ENCODE measurements at places on chromosomes 6 and 20.

- DNase-seq, result no peak
These were observed 3.3 kb upstream of the PRDM1 start for GRCh38 chr6:106082735-106083398.

DNA sequence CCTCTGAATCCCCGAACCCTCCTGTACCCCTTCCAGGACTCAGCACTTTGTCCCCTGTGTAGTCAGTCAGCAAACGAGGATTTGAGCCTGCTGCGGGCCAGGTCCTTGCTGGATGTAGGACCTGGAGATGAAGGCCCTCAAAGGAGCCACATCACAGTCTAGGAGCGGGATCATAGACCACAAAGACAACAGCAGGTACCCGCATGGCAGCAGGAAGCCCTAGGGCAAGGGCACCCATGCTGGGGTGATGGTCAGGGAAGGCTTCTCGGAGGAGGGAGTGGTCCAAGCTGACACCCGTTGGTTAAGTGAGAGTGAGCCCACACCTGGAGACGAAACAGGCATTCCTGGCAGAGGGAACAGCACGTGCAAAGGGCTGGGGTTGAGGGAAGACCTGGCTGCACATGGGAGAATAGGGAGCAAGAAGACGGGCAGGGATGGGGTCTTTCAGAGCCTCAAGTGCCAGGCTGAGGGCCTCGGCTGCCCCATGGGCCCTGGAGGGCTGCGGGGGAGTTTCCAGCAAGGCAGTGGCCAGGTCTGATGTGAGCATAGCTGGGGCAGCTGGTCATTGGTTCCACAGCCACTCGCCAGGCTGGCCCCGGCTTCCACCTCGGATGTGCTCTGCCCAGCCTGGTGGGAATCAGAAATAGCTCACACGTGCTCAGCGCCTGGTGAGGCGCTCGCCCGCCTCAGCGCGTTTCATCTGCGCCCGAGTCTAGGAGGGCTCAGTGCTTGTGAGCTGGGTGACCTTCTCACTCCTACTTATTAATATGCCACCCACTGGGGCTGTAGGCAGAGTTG lies 15.0 kb downstream of the DLGAP4 start:
- DNase-seq, result no peak

GRCh38 chr6:154488802-154489437 lies 21.6 kb downstream of the CNKSR3 start:
- DNase-seq, result no peak

DNA sequence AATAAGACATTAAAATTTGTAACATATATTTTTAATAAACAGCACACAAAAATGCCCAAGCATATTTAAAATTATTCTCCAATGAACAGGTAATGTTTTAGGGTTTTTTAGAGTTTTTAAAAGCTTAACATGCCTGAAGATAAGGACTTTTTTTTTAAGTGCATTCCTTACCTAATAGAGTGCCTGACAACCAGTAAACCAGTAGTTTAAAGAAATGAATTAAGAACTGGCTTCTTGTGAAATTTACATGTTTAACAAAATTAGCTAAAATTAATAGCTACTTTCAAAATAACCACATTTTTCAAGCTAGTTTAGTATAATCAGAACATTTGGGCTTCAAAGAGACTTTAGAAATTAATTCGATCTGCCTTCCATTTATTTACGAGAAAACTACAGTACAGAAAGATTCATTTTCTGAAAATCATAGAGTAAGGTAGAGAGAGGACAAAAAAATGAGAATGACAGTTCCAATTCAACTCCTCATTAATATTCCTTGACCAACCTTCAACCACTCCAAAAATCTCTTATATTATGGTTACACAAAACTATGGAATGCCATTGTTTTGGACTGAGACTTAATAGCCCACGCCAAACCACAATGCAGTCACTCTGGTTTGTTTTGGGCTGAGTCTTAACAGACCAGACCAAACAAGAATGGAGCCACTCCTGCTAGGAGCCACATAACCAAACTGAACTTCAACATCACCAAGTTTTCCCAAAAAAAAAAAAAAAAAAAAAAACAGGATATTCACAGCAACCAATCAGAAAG lies 5.7 kb upstream of the PLN start:
- no peak for DNase-seq

- DNase-seq, result no peak
These were observed 20.4 kb upstream of the DOK5 start for GRCh38 chr20:54454982-54455381.

DNA sequence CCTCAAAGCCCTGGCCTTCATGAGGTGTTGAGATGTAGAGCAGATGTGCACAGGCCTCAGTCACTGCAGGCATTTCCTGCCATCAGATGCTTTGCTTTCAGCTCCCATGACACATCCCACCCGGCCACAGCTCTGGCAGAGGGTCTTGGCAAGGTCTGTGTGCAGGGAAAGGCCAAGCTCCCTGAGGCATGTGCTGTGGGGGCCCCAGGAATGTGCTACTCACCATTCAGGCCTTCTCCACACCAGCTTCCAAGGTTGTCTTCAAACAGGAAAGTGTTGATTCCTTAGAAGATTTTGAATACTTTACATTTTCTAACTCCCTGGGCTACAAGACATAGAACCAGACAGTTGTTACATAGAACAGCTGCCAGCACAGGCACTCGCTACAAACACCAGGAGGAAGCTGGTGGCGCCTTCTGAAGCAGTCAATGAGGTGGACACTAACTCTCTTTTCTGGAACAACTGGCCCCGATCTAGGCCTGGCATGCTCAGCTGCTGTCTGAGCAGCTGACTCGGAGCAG lies 27.8 kb downstream of the CASS4 start:
- no peak for DNase-seq

DNA sequence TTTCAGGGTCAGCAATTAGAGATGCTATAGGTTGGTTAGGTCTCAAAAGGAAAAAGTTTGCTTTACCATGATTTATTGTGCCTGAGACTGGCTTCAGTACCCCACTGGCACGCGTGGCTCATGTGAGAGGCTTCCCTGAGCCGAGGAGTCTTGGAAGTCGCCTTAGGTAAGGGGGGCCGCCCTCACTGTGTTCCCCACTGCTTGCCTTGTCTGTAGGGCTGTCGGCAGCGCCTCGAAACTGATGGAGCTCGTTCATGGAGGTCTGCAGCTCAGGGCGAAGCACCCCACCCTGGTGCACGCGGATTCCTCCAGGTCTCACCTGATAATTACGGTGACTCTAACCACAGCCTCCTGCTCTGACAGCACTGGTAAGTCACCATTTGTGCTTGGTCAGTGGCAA lies 39.2 kb downstream of the FRMD1 start:
- DNase-seq, result no peak

DNA sequence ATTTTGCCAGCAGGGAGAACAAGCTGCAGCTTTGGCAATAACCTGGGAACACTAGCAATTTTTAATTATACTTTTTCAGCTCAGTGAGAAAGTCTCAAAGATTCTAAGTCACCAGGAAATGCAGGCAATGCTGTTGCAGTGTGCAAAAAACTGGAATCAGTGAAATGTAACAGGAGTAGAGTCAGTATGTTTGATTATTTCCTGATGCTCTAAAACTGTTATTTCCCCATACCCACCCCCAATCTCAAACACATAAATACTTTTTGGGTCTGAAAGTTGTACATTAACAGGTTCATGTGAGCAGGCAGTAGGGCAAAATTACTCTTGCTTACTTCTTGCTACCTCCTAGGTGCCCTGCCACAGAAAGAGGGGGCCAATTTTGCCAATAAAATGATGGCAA lies 65.4 kb upstream of the BEND6 start:
- no peak for DNase-seq

- DNase-seq, result no peak
These were observed 24.5 kb upstream of the TCP11 start for GRCh38 chr6:35165630-35166071.

GRCh38 chr6:75493400-75494064 lies at the start of gene FILIP1:
TSS of gene FILIP1 (minus strand) at chr6:75493800. CDS start at chr6:75414972, 78,828 bp downstream.
- peak; percentile 39 for DNase-seq

DNA sequence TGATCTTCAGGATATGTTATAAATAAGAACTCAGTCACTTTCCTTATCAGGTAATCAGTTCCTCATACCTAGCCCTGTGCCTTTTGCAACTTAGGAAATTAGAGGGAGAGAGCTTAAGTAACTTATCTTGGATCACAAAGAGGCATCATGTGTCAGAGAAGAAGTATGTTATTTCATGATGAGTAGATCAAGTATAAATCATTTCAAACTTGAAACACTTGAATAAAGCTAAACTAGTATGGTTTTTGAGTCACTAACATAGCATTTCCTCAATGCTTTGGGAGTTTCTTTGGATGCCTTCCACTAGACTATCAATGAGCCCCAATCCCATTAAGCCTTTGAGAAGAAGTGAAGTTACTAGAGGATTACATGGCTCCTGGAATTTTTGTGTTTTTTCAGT lies 102.6 kb upstream of the TNFAIP3 start:
- no peak for DNase-seq

DNA sequence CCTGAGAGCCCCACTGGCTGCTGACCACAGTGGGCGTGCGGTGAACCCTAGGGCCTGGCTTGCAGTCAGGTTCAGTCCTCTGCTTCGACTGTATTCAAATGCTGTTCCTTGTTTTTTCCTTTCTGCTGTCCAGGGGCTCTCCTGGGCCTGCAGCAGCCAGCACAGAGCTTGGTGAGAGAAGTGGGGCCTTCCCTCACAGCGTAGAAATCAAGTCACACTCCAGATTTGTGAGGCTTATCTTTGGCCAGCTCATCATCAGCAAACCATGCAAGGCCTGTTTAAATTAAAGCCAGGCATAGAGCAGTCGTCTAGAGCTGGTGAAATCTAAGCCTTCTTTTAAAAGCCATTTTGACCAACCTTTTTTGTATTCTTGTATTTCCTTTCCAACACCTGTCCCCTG lies 8.4 kb downstream of the FAM120B start:
- no peak for DNase-seq

- no peak for DNase-seq
These were observed 37.6 kb upstream of the MDFI start for GRCh38 chr6:41600499-41601247.

DNA sequence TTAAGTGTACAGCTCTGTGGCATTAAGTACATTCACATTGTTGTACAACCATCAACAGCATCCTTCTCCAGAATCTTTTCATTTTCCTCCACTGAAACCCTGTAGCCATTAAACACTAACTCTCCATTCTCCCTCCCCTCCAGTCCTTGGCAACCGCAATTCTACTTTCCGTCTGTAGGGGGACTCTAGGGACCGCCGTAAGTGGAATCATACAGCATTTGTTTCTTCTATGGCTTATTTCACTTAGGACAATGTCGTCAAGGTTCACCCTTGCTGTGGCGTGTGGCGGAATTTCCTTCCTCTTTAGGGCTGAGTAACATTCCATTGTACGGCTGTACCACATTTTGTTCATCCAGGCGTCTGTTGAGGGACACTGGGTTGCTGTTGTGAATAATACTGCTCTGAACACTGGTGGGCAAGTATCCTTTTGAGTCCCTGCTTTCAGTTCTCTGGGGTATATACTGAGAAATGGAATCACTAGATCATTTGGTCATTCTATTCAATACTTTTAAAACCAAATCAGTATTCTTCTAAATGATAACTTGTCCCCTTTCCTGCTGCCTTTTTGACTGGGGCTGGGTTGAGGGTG lies 50.7 kb downstream of the PPP1R3G start:
- DNase-seq, result peak; percentile 35

GRCh38 chr6:2797564-2798031 lies 32.4 kb downstream of the WRNIP1 start:
- DNase-seq, result no peak

DNA sequence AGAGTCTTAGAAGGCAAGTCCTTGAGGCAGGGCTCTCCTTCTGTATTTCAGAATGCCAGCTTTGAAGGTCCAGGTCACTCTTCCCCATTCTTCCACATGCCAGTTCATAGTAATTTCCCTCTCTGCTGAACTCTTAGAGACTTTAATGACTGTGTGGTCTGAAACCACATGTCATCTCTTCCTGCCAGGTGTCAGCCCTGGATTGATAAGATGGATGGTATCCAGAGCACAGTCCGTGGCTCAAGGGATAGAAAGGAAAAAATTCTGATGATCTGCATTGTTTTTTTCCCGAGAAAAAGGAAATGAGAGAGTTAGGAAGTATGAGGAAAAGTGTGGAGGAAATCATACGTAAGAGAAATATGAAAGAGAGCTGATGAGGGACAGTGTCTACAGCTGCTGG lies 250.9 kb downstream of the TPBG start:
- no peak for DNase-seq

- DNase-seq, result no peak
These were observed 798 bp upstream of the SNAP91 start for GRCh38 chr6:83709748-83710050.

GRCh38 chr20:10857352-10858070 lies 183.7 kb upstream of the JAG1 start:
- DNase-seq, result no peak

DNA sequence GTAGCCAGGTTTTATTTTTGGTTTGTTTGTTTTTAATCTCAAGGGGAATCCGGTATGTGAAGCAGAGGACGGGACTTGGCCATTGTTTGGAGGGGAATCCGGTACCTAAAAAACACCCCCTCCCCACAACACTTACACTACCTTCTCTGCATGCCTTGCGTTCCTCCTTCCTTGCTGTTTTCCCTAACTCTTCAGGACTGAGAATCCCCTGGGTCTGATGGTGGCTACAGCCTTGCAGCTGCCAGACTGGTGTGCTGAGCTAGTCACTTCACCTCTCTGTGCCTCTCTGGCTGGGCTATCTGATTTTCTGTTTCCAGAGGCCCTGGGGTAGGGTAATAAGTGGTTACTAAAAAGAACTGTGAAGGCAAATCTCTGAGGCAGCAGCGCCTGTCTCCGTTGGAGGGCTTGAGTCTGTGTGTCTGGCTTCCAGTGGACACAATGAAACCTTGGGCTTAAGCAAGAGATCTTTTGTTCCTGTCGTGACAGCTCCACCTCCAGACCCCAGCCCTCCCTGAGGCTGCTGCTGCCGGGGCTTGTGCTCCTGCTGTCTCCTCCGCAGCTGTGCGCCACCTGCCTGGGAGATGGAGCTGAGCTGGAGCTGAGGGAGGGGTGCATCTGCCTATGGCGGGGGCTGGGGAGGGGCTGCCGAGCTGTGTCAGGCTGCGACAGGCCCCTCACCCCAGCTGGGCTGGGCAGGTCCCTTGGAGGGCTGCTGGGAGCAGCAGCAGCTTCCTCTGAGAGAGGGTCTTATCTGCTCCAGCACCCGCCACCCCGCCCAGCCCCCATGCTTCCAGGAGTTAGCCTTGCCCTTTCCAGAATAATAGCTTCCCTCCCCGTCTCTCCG lies 65.8 kb upstream of the CCDC167 start:
- no peak for DNase-seq

DNA sequence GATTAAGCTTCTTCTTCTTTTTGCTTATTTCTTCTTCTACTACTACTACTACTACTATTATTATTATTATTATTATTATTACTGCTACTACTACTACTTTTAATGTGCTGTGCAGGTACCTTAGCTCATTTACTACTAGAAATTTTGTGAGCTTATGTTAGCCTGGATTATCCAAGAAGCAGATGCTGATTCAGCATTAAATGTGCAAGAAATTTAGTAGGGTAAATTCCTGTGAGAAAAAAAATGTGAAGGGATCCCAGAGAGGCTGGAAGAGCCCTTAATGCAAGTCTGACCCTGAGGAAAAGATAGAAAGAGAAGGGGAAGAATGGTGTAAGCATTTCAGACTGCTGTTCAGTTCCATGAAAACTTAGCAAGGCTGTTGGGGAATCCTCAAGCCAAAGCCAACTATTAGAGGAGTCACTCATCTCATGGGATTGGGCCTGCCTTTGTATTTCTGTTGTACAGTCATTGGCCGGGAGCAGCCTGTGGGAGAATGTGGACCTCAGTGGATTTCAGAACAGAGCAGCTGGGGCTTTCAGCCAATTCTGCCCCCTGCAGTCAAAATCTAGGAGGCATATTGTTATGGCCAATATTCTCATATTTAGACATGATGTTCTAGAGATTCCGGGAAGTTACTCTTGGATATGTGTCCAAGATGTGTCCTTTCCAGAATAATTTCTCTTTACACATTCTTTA lies 37.2 kb upstream of the TSPYL1 start:
- DNase-seq, result no peak

Data from tibial nerve (tissue), 4 donors.